ENCODE measurements at places on chromosomes 6 and 20.

DNA sequence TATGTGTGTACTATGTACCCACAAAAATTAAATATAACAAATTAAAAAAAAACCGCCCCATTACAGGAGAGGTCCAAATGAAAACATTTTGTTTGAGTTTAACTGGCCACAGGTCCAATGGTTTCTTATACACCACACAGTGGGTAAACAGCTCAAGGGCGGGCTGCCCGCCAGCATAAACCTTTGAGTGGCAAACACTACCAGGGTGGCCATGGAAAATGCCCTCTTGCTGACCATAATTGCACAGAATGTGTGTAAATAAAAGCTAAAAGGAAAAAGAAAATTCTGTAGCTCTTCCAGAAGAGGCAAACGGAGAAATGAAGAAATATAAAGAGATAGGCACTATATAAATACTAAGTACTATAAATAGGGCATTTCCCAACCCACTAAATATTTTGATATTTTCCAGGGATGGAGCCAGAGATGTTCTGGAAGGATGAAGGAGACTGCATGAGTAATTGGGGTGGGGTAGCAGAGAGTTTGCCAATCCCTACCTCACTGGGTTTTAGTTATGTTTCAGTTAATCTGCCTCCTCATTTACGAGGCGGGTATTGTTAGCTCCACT lies 1.1 kb upstream of the CDC5L start:
- DNase-seq = no peak

DNA sequence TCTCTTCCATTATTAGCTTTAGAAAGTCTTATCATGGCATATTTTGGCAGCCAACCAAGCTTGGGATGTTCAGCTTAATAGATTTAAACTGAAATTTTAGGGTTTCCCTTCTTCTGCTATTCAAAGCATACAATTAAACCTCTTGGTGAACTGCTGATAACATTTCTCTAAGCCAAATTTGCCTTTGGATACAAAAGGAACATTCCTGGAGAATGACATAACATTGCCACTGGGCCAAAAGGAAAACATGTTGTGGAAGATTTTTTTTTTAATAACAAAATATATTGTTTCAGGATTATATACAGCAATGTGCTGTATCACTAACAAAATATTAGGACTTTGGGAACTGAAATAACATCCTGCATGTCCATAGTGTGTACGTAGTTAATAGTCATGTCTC lies 215.1 kb upstream of the TBX18 start:
- DNase-seq = no peak

DNA sequence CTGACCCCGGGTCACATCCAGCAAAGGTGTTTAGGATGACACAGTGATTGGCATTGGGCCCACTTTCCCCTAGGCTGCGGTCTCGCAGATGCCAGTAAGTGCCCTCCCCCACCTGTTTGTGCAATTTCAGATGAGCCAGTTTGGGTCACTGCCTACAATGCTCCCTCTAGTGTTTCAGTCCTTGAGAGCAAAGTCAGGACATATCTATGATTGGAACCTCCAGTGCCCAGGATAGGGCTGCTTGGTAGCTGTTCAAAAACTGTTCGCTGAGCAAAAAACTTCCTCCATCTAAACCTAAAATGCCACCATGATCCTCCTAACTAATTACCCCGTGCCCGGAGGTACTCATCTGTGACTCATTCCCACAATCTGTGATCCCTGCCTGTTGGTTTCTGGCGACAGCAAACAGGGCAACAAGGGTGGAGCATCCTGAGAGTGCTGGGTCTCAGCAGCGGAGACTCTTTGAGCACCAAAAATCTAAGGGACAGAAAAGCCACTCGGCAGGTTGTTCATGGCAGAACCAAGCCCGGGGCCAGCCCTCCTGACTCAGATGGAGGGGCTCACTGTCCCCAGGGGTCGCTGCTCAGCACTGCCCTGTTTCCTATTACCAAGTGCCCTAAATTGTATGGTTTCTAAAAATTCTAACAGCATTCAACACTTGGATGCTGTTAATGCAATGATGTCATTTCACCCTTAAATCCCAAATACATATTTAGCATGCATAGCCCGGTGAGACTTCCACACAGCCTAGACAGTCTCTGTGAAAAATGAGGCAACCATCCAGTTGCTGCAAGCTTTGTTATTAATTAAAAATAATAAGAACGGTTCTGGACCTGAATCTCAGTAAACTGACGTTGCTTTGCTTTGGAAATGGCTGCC lies 5.0 kb downstream of the VSX1 start:
- peak; percentile 97 for DNase-seq

DNA sequence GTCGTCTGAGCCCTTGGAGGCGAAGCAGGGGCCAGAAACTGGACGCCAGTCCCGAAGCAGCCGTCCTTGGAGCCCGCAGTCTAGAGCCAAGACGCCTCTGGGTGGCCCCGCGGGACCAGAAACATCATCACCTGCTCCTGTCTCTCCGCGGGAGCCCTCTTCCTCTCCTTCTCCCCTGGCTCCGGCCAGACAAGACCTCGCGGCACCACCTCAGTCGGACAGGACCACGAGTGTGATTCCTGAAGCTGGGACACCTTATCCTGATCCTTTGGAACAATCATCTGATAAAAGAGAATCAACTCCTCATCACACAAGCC lies 416 bp downstream of the RSPH4A start:
- DNase-seq = peak; percentile 31

- no peak for DNase-seq
Measured at GRCh38 chr6:142827369-142827768, 117.6 kb downstream of the HIVEP2 start.

DNA sequence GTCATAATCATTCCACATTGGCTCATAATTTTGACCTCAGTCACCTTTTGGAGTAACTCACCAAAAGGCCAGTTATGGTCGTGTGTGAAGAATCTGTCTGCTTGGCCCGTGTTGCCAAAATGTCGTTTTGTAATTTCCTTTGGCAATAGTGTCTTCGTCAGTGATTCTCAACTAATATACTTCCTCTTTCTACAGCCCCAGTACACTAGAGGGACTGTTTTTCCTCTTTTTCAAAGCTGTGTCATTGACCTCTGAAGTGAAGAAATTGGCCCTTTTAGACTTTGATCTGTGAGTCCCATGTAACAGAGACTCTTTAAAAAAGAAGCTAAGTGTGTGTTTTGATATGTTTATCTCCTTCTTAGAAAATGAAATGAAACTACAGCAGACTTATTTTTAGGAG lies 5.2 kb downstream of the FOXO3 start:
- DNase-seq = no peak

DNA sequence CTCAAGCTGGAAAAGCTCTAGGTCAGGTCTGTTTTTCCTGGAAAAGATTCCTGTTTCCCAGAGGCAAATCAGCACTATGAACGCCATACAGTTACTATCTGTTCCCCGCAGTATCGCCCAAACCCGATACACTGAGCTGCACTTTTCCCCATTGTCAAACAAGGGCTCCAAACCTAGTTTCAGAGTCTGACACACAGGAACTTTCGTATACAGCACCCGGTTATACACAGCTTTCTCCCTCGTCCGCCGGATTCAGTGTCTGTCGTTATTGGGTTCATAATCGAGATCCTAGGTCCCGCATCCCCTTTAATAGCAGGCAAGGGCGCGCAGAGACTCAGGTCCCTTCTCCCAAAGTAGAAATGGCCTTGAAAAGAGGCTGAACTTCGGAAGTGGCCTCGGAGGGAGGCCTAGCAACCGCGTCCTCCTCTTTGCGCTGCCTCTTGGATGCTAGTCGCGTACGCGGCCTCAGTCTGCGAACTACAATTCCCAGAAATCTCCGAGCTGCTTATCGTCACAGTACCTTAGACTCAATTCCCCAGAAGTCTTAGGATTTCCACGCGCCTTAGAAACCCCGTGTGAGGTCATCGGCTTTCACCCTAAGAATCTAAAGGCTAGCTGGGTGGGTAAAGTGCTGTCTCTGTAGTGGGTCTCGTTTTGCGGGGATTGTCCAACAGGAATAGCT lies 34.2 kb downstream of the ZNF391 start:
- no peak for DNase-seq

- DNase-seq = no peak
Measured at GRCh38 chr6:110939429-110940200, 18.9 kb upstream of the GTF3C6 start.

DNA sequence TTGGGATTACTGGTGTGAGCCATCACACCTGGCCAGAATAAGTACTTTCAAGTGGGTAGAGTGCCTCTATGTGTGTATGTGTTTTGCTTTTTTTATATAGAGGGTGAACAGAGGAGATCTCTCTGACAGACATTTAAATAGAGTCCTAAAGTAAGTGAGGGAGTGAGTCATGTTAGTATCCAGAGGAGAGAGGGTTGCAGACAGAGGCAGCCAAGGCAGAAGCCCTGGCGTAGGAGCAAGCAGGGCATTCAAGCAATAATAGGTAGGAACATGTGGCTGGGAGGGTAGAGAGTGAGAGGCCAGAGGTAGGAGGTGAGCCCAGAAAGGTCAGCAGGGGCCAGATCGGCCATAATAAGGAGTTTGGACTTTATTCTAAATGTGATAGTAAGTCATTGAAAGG lies 48.9 kb downstream of the PHF20 start:
- no peak for DNase-seq

DNA sequence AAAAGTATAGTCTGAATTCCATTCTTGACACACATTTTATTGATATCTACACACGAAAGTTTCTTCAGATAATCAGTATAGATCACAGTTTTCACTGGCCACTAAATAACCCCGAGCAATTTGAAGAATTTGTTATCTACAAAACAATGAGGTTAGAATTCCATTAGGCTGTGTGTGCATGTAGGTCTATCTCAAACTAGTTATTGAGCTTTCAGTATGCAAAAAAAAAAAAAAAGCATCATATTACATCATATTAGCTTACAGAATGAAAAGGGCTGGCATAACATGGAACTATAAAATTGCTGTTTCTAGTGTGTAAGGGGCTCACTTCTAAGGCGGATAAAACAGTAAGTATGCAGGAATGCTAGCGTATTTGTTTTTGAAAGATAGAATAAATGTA lies 59.5 kb upstream of the ADGRG6 start:
- DNase-seq = peak; percentile 78

DNA sequence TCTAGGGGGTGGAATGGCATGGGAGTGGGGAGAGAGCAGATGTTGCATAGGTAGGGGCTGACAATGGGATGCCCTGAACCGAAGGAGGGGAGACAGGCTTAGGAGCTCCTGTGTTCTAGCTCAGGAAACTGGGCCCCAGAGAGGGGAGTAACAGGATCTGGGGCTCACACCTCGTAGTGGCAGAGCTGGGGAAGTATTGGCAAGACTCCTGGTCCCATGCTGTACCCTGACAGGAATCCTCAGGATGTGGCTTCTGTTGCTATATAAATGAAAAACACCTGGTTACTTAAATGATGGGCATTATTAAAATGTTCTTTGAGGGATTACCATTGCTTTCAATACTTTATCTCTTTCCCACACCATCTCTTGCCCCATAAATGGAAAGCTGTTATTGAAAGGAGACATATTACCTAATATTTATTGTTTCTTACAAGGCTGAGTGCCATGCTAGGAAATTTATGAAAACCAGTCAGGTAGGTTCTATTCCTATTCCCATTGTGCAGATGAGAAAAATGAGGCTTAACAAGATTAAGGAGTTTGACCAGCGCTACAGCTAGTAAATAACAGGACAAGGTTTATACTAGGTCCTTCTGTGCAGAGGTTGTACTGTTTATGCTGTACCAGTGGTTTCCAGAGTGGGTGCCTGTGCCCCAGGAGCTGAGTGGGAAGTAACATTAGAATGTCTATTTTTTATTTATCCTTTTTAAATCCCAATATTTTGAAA lies 35.3 kb upstream of the TCP11 start:
- DNase-seq = no peak

DNA sequence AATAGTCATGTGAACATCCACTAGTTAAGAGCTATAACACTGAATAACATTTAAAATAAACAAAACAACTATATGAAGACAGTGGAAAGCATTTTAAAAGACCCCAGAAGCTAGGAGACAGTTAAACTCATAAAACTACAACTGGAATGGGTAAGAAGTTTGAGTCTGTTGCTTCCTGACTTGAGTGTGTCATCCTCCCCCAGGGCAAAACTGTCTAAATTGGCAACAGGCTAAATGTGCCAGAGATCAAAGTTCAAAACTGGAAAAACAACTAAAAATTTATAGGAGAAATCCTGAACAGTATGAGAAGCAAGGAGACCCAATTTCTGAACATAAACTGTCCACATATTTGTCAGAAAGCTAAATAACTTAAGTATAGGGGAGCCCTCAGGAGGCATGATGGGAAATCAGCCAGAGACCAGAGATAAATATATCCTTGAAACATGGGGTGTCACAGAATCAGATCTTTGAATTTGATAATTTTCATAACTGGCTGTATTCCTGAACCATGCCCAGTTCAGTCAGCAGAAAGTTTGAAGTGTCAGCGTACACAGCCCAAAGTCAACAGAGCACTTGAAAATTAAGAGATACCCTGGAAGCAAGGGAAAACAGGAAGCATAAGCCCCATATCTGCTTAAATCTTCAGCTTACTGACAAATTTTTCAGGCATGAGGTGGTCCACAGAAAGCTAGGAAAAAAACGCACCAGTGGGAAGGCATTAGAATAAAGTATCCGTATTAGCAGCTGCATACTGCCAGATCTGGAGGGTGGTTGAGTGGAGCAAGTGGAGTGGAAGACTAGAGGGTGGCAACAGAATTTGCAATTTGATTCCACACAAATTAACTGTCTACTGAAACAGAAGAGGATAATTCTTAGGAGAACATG lies 516.1 kb upstream of the MAN1A1 start:
- peak; percentile 71 for DNase-seq

DNA sequence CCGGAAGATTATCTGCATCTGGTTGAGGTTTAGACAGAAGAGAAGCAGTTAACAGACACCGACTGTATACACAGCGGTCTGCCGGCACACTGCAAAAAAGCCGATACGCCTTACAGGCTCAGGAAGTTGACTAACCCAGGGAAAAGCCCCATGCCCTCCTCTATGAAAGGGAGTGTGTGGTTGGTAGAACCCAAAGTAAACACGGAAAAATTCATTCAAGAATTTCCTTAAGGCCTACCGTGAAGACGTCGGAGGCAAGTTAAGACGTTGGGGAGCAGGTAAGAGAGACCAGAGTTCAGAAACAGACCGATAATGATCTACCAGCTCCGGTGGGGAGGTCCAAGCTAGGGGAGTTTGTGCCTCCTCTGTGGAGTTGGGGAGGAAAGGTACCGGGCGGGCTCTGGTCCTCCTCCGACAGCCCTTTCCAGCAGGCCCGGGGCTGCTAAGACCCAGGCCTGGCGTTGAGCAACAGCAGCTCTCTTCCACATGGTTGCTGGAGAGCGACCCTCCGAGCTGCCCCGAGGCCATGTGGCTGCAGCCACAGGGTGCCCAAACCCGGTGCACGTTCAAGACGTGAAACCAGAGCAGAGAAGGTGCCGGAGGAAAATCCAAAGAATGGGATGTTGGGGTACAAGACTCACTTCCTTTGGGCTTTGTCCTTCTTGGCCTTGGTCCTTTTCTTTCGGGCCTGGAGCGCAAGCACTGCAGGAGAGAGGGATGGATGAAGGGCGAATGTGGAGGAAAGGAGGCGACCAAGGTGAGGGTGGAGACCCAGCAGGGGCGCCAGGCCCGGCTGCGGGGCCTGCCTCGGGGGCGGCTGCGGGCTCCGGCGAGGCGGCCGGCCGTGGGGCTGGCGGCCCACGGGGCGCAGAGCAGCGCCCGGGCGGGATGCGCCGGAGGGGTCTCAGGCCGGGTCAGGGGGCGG lies 809 bp downstream of the SRPK1 start:
- DNase-seq = peak; percentile 30
